ENCODE measurements at places on chromosomes 16 and 17.

DNA sequence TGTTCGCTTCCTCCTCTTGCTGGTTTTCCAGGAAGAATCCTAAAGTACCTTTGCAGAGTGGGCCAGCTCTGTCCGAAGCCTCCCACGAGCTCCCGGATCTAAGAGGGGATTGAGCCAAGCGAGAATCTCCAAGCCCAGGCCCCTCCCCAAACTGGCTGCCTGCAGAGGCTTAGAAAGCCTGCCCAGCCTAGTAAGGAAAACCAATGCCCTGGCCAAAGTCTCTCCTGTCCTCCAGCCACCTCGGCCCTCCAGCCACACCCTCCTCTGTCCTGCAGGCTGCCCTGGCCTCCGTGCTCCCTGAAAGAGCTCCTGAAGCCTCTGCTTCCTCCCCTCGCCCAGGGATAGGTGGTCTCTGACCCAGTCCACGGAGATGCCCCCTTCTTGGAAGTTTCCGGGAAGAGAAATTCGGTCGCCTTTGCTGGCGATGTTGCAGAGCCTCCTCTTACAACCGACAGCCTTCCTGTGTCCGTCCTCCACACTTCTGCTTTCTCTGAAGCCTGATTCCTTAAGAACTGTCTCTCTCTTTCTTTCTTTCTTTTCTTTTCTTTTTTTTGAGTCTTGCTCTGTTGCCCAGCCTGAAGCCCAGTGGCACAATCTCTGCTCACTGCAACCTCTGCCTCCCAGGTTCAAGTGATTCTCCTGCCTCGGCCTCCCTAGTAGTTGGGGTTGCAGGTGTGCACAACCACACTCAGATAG, 54.9 kb upstream of the TOB1 start:
- no peak for DNase-seq

- no peak for DNase-seq
These were observed 35.6 kb downstream of the ABR start for GRCh38 chr17:1144162-1144561.

DNA sequence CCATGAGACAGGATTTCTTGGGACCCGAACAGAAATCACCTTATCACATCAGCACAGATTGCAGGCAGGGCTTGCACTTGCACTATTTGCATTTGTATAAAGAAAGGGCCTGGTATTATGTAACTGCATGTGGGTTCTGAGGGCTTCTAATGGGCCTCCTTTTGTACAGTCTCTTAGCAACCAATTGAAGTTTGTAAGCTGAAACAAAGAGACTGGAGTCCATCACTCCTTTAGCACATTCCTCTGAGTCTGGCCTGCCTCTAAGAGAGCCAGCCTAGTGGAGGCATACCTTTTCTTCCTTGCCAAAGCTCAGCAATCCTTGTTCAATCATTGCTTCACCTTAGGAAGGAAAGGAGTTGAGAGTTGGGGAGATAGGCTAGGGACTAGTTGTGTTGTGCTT, 387.1 kb downstream of the XYLT1 start:
- DNase-seq = no peak

- no peak for DNase-seq
These were observed 33.4 kb downstream of the SNX29 start for GRCh38 chr16:12009922-12010321.

- no peak for DNase-seq
These were observed 19.2 kb upstream of the ZFHX3 start for GRCh38 chr16:73066927-73067670.

- DNase-seq = no peak
These were observed 171.7 kb downstream of the ZFHX3 start for GRCh38 chr16:72876221-72876620.

DNA sequence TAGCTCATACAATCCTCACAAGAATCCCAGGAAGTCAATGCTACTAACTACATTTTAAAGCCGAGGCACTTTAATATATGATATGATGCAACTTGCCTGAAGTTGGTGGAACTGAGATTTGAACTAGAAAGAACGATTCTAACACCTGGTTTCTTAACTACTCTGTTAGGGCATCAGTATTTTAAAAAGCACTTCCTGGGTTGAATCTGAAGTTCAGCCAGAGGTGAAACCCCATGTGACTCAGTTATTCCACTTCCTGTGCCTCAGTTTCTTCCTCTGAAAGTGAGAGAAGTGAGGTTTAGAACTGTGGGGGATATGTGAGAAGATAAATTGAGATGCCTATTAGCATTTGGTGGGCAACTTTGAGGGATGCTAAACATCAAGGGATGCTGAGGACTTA, 129.4 kb upstream of the ANKFN1 start:
- no peak for DNase-seq

- DNase-seq = peak; percentile 55
These were observed 17.3 kb upstream of the EEF2K start for GRCh38 chr16:22188595-22189442.

GRCh38 chr16:86768999-86769398, 190.7 kb downstream of the FOXL1 start:
- DNase-seq = no peak

DNA sequence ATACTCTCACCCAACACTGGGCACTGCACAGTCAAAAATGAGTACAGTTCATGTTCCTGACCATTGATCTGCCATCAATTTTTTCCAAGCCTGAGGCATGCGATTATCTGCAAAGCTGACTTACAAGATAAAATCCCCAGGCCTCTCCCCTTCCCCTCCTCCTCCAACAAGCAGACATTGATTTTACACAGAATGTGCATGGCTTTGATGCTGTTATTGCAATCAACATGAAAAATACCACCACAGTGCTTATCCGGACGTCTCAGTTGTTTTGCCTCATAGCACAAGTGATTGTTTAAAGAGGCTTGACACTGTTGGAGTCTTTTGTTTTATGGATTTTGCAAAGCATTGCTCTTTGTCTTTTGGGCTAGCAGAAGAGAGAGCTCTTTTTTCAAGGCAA, 163.8 kb downstream of the TOX3 start:
- no peak for DNase-seq

DNA sequence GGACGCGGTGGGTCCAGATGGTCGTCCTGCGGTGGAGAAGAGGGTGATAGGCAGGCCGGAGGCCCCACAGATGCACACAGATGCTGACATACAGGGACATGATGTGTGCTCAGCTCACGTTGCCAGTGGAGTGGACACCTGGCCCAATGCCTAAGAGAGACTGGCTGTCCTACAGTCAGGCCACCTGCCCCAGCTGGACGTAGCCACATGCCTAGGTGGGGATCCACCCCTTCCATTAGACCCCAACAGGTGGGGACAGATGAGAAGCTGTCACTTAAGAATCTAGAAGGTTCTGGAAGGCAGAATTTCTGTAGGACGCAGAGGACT, 117.6 kb upstream of the ZNF750 start:
- no peak for DNase-seq

GRCh38 chr16:79601931-79602627, 1.5 kb upstream of the MAF start:
- peak; percentile 86 for DNase-seq

- DNase-seq = no peak
These were observed 274.0 kb downstream of the PHKB start for GRCh38 chr16:47734987-47735594.

Data from effector CD4-positive, alpha-beta T cell (primary cell).